ENCODE measurements at places on chromosomes 12 and 14. TPM values are rescaled to one million over a fixed set of nuclear protein-coding genes. Genes with fewer than 3 reads are reported as not detected.
A peak's percentile ranks its signal among the peaks of the same experiment; 100 is the strongest.

Gene IL26
- not detected for total RNA-seq

Gene TNFAIP2
- 3.0 TPM for total RNA-seq

Gene CMA1
- 0.33 TPM for total RNA-seq

DNA sequence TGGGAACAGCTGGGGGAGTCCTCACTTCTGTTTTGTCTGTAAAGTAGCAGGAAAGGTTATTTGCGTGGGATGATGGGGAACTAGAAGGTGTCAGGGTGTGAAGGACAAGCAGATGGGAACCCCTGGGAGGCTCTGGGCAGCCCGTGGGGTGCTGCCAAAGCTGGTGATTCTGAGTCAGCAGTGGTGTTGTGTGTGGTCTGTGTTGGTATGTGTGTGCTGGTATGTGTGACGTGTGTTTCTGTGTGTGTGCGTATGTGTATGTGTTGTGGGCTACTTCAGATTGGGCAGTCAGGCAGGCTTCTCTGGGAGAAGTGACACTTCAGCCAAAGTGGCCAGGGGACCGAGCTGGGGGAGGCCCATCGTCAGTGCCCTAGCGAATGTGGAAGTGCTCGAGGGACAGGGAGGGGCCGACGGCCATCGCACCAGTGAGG is 15.3 kb upstream of the BDKRB2 start:
- no peak for DNase-seq

Gene LRIG3
- total RNA-seq: not detected

DNA sequence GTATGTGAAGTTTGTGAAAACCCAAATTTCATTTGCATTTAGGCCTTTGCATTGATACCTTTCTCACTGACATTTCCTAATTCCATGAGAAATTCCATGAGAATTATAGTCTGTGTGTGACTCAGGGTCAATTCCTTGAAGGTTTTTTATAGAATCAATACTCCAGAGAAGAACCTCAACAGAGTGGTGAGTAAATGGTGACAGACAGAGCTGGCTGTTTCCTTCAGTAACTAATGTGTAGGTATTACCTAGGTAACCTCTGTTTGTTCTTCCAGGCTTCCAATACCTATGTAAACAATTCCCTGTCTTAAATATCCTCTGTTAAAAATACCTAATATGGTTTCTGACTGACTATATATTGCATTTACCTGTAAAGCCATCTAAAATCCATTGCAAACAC is 117.0 kb downstream of the TTC8 start:
- DNase-seq: no peak

DNA sequence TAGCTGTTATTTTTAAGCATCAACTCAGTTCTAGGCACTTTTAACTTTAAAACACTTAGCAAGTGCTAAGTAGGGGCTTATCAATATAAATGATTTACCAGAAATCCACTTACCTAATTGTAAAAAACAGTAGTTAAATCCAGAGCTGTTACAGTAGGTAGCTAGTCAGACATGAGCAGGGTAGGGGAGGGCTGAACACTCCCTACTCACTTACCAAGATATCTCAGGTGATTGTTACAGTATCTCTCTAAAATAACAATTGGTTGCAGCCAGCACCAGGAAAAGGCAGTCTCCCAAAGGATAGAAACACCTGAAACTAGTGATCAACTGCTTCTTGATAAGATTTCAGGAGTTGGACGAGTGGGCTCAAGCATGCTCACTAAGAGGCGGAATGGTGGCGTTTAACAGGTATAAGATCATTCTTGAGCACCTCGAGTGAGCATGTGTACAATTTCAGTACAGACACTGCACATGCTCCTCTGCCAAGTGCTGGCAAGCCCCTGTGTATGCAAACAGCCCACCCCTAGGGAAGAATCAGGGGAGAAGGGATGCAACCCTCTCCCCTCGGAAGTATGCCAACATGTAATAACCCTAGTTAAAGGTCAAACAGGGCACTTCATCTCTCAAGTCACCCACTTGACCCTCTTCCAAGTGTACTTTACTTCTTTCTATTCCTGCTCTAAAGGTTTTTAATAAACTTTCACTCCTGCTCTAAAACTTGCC is 1113.6 kb upstream of the SEL1L start:
- no peak for DNase-seq

- DNase-seq: peak; percentile 4
These were observed 382.3 kb downstream of the ALG10 start for GRCh38 chr12:34404377-34405285.

Gene SLC25A47
- total RNA-seq: not detected

Gene SLC24A4
- total RNA-seq: not detected

DNA sequence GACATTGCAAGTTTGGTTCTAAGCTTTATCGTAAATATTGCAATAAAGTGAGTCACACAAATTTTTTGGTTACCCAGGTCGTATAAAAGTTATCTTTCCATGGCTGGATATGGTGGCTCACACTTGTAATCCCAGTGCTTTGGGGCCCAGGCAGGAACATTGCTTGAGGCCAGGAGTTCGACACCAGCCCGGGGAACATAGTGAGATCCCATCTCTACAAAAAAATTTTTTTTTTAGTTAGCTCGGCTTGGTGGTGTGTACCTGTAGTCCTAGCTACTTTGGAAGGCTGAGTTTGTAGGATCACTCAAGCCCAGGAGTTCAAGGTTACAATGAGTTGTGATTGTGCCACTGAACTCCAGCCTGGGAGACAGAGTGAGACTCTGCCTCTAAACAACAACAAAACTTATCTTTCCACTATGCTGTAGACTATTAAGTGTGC is 24.4 kb downstream of the PRORP start:
- DNase-seq: no peak

DNA sequence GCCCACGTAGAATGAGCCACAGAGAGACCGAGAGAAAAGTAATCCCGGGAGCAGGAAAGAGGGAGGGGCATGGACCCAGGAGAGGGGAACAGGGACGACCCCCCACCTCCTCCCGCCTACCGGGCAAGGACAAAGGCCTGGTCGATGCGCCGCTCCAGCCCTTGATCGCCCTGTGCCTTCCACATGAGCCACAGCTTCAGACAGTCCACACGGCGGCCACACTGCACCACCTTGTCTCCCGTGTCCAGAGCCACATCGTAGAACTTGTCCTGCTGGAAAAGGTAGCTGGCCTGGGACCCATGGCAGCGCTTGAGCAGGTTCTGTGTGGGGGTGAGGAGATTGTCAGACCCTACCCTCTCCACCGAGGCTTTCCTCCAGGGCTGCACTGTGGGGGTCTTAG is 20.5 kb upstream of the ZNF740 start:
- DNase-seq: no peak

Gene VRTN
- not detected for total RNA-seq
